Mesothelial cell of epicardium (in vitro differentiated cells): ENCODE measurements at places on chromosomes 4 and X. TPM values are rescaled to one million over a fixed set of nuclear protein-coding genes. Genes with fewer than 3 reads are reported as not detected.
A peak's percentile ranks its signal among the peaks of the same experiment; 100 is the strongest.

- H3K4me3 ChIP-seq: no peak overlapping the region
- no peaks in the 10 kb centered on the region for H3K27me3 ChIP-seq
- H3K4me1 ChIP-seq: no peaks in the 10 kb centered on the region
- no peak for DNase-seq
- H3K36me3 ChIP-seq: no peaks in the 10 kb centered on the region
Measured at GRCh38 chrX:130758072-130758471, 144.9 kb downstream of the ENOX2 start.

DNA sequence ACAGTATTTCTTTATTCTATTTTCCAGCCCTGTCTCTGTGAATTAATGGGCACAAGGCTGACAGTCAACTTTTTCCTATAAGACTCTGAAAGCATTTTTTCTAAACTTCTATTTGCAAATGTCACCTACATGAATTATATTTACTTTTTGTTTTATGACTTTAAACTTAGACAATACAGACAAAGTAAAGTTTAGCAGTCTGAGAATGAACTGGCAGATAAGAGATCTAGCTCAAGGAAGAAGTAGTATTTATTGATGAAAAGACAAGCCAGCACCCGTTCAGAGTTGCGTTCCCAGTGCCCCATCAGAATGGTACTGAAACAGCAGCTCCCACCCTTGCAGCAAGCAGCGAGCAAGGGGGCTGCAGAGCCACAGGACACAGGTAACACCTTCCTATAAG lies 148.5 kb downstream of the FAM13A start:
- H3K27me3 ChIP-seq: no peaks in the 10 kb centered on the region
- no peak for DNase-seq
- no peak overlapping the region for H3K4me3 ChIP-seq
- peaks cover 15% of the 10 kb centered on the region for H3K36me3 ChIP-seq
- peaks cover 15% of the 10 kb centered on the region for H3K4me1 ChIP-seq

GRCh38 chr4:151933122-151933827 lies 172.5 kb upstream of the GATB start:
- no peak overlapping the region for H3K4me3 ChIP-seq
- peaks cover 3% of the 10 kb centered on the region for H3K4me1 ChIP-seq
- no peak overlapping the region for H3K27ac ChIP-seq

SLC25A53 gene
- 7.2 to 8.5 TPM (median 7.4 TPM) in 3 replicates for total RNA-seq

SCML2 gene
- total RNA-seq: 8.2 to 8.9 TPM (median 8.2 TPM) in 3 replicates

GRCh38 chr4:139606103-139606502 lies 50.1 kb upstream of the SETD7 start:
- H3K27ac ChIP-seq: no peak overlapping the region
- no peaks in the 10 kb centered on the region for H3K36me3 ChIP-seq
- H3K27me3 ChIP-seq: no peaks in the 10 kb centered on the region

NUDT6 gene
- 7.9 to 9.3 TPM (median 8.2 TPM) in 3 replicates for total RNA-seq

DNA sequence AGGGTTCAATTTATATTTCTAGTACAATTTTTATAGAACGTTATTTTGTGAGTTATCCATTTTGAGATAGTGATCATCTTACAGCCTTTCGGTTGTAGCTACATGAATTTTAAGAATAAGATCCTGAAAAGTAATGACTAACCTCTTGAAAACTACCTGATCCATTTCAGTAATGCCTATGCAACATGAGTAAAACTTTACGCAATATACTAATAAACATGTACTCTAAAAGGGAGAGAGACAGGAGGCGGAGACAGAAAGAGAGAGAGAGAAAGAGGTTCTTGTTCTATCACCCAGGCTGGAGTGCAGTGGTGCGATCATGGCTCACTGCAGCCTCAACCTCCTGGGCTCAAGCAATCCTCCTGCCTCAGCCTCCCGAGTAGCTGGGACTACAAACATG lies 816.1 kb downstream of the CCSER1 start:
- H3K36me3 ChIP-seq: no peaks in the 10 kb centered on the region
- H3K4me3 ChIP-seq: no peak overlapping the region

- peaks cover 16% of the 10 kb centered on the region for H3K4me1 ChIP-seq
- H3K36me3 ChIP-seq: peaks cover 4% of the 10 kb centered on the region
- DNase-seq: no peak
- no peaks in the 10 kb centered on the region for H3K27me3 ChIP-seq
- no peak overlapping the region for H3K4me3 ChIP-seq
Measured at GRCh38 chr4:55157559-55158277, 32.3 kb upstream of the KDR start.

GRCh38 chr4:786861-787300 lies 39.0 kb downstream of the CPLX1 start:
- H3K4me3 ChIP-seq: peak overlapping the region; percentile 52
- peaks cover 29% of the 10 kb centered on the region for H3K4me1 ChIP-seq
- H3K36me3 ChIP-seq: no peaks in the 10 kb centered on the region
- no peak for DNase-seq
- H3K27ac ChIP-seq: no peak overlapping the region

SMIM10 gene
- 3.0 to 4.0 TPM (median 3.7 TPM) in 3 replicates for total RNA-seq

GRCh38 chr4:57499786-57500185 lies 389.6 kb upstream of the IGFBP7 start:
- H3K27ac ChIP-seq: no peak overlapping the region
- H3K4me1 ChIP-seq: peaks cover 71% of the 10 kb centered on the region
- H3K27me3 ChIP-seq: no peaks in the 10 kb centered on the region
- no peak overlapping the region for H3K4me3 ChIP-seq

DNA sequence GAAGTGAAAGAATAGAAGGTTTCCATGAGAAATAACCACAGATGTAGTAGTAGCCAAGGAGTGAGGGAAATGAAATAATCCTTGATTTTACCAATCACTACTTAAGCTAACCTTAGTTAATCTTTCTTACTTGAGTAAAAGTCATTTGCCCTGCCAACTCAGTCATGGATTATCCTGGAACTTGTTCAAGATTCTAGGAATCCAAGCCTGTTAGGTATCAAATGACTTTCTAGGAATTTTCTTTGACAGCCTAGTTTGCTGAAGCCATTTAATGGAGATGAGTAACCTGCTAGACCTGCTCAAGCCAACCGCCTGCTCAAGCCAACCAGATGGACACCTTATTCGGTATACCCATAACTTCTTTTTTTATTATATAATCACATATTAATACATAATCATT lies 180.5 kb downstream of the KLHL13 start:
- H3K36me3 ChIP-seq: no peaks in the 10 kb centered on the region
- H3K27me3 ChIP-seq: no peaks in the 10 kb centered on the region
- H3K4me1 ChIP-seq: no peaks in the 10 kb centered on the region

DNA sequence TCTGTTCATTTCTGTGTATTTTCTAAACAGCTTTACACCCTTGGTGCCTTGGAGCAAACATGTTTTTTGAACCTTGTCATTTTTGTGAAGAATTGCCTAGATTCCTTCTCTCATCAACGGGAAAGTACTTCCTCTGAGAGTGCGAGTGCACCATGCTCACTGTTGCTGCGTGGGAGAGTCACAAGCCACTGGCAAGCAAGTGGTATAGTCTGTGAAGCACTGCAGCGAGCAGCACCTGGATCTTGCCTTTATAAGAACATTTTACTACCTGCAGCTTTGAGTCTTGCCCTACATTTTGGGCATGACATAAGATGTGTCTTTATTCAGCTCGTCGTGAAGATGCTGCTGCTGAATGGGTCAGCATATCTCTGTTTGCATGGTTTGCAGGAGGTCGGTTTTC lies 44.9 kb downstream of the HADH start:
- H3K4me1 ChIP-seq: no peaks in the 10 kb centered on the region
- H3K36me3 ChIP-seq: peaks cover 26% of the 10 kb centered on the region
- H3K27me3 ChIP-seq: no peaks in the 10 kb centered on the region
- no peak overlapping the region for H3K27ac ChIP-seq
- no peak for DNase-seq

- H3K27ac ChIP-seq: peak overlapping the region; percentile 11
- H3K27me3 ChIP-seq: no peaks in the 10 kb centered on the region
- DNase-seq: no peak
- H3K4me1 ChIP-seq: peaks cover 26% of the 10 kb centered on the region
Measured at GRCh38 chrX:30887721-30888120, 1.3 kb downstream of the TAB3 start.

PABPC1L2A gene
- total RNA-seq: not detected in 3 replicates

GRCh38 chrX:122572461-122572860 lies 611.6 kb upstream of the GRIA3 start:
- H3K36me3 ChIP-seq: no peaks in the 10 kb centered on the region
- no peak overlapping the region for H3K27ac ChIP-seq
- DNase-seq: no peak
- no peaks in the 10 kb centered on the region for H3K27me3 ChIP-seq
- H3K4me1 ChIP-seq: no peaks in the 10 kb centered on the region
